ENCODE measurements at places on chromosomes 16 and 17. TPM values are rescaled to one million over a fixed set of nuclear protein-coding genes. Genes with fewer than 3 reads are reported as not detected.

DNA sequence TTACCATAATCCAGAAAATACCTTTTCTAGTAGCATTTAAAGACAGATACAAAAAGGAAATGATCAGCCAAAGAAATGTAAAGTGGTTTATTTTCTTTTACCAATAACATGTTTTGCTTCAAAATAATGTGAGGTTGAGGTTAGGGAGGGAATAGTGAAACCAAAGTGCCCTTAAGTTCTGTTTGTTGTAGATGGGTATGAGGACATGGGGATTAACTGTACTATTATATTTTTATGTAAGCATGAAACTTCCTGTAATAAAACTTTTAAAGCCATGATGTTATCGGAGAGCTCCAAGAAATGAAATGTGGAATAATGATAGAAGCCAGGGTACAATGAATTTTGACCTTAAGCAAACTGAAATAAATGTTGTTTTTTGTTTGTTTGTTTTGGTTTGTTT is 9.9 kb downstream of the C16orf46 start:
- no peak for DNase-seq

DNA sequence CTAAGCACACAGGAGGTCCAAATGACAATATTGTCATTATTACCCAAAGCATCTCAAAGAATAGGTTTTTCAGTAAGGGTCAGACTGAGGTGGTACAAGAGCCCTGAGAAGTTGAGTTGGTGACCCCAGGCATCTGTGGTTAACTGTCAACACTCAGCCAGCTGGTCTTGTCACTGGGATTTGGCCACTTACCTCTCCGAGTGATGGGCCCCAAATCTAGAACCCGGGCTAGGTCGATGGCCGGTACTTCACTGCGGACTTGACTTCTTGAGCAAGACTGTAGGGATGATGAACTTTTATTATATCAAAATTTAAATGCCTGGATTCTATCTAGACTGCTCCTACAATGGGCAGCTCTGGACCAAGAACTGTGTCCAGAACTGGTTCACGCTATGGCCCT is 11.5 kb downstream of the GP2 start:
- DNase-seq = no peak

GRCh38 chr16:28042811-28043210 is 20.7 kb downstream of the GSG1L start:
- DNase-seq = no peak

DNA sequence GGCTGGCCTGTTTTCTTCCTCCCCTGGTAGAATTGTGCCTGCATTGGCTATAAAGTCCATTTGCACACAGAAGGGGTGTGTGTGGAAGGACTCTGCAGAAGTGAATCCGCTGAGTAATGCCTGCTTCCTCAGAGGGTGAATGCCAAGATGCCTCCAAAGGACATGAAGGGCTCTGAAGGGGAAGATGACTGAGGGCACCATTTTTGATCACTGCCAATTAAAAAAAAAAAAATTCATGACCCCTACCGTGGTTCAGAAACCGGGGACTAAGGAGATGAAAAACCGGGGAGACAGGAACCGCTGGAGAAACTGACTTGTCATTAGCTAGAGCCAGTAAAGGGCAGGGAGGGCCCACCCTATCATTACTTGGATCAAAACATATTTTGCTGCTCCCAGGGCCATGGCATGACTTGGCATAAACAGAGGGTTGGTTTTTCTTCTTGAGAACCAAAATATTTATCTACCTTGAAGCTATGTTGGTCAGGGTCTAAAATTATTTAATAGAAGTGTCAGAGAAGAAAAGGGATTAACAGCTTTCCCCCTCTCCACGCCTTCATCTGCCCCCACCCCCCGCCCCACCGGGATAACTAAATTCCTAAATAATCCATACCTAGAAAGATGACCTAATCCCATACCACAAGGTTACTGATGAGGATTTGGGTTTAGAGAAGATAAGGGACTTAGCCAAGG is 3.6 kb upstream of the USP7 start:
- DNase-seq = no peak

- DNase-seq = no peak
Observed at GRCh38 chr17:42844271-42844670, at the start of gene AOC2. AOC2 (plus strand) TSS chr17:42844580; CDS start chr17:42844627, 47 bp downstream.

- DNase-seq = no peak
Observed at GRCh38 chr16:5005916-5006315, 27.8 kb downstream of the NAGPA start.

The HOXB6 gene
- total RNA-seq = not detected

GRCh38 chr17:69486779-69487637 is 72.5 kb downstream of the MAP2K6 start:
- no peak for DNase-seq

The TTYH2 gene
- total RNA-seq = 4.3 TPM

The KRTAP17-1 gene
- total RNA-seq = not detected
